Activated CD8-positive, alpha-beta T cell treated with anti-CD3 and anti-CD28 coated beads for 36 hours (primary cell): ENCODE measurements at places on chromosomes 13 and 19. TPM values are rescaled to one million over a fixed set of nuclear protein-coding genes. Genes with fewer than 3 reads are reported as not detected.

- DNase-seq = no peak
These were observed 145.9 kb downstream of the NUFIP1 start for GRCh38 chr13:44843403-44843802.

DNA sequence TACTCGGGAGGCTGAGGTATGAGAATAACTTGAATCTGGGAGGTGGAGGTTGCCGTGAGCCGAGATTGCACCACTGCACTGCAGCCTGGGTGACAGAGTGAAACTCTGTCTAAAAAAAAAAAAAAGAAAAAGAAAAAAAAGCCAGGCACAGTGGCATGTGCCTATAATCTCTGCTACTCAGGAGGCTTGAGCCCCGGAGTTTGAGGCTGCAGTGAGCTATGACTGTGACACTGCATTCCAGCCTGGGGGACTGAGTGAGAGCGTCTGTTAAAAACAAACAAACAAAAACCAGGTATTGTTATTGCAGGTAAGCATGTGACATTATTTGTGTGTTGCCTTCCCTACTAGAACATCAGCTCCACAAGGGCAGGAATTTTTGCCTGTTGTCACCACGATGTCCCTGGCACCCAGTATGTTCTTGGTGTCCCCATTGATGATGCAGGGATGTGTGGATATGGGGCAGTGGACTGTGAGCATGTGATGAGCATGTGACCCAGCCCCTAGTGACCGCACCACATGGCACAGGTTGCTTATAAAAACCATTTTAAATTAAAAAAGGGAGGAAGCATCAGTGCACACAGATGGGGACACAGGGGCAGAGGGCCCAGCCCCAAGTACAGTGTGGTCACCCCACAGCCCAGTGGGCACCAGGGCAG lies 1.6 kb upstream of the KANK2 start:
- no peak for DNase-seq

DNA sequence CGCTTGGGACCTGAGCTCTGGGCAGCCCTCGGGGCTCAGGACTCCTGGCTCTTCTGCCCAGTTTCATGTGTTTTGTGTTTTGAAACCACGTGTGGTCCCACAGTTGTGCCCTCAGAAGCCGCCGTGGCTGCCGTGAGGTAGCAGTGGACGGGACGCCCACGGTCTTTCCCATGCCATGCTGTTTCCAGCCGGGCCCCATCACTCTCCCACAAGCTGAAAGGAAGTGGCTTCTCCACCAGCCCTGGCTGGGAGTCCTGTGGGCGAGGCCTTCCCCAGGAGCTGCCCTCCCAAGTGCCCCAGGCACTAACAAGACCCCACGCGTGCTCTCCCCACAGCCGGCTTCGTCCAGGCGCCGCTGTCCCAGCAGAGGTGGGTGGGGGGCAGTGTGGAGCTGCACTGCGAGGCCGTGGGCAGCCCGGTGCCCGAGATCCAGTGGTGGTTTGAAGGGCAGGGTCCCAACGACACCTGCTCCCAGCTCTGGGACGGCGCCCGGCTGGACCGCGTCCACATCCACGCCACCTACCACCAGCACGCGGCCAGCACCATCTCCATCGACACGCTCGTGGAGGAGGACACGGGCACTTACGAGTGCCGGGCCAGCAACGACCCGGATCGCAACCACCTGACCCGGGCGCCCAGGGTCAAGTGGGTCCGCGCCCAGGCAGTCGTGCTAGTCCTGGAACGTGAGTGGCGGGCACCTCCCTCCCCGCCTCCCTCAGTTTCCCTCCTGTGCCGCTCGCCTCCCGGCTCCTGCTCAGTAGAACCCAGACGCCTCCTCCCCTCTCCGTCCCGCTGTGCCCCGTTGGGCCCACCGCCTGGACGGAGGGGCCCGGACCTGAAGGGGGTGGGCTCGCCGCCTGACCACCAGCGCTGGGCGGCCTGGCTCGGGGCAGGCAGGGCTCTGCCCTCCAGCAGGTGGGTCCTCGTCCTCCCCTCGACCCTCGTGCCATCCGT lies 5.3 kb downstream of the BSG start:
- DNase-seq = no peak

DNA sequence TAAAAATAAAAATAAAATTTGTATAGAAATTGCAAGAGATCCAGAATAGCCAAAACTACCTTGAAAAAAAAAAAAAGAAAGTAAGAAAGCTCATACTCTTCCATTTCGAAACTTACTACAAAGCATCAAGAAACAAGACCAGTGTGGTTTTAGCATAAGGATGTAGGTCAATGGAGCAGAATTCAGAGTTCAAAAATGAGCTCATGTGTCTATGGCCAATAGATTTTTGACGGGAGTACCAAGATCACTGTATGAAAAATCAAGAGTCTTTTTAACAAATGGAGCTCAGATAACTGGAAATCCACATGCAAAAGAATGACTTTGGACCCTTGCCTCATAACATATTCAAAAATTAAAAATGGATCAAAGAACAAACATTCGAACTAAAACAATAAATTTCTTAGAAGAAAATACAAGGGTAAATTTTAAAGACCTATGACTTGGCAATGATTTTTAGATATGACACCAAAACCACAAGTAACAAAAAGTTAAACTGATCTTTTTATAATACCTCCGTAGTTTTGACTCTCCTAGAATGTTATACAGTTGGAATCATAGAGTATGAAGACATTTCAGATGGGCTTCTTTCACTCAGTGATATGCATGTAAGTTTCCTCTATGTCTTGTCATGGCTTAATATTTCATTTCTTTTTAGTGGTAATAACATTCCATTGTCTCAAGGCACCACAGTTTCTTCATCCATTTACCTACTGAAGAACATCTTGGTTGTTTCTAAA lies 43.2 kb downstream of the KLF12 start:
- DNase-seq = no peak

DNA sequence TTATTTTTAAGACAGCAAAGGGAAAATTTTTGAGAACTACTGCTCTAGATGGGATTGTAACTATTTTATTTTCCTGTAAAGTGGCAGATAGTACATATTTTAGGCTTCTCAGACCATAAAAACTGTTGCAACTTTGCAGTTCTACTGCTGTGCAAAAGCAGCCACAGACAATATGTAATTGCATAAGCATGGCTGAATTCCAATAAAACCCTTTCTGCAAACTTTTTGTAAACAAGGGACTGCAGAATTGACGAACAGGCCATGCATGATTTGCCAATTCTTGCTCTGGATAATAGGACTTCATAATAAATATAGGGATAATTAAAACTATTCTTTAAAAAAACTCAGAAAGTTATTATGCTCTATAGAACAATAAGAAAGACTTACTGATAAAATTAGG lies 149.1 kb downstream of the SLITRK5 start:
- DNase-seq = no peak

DNA sequence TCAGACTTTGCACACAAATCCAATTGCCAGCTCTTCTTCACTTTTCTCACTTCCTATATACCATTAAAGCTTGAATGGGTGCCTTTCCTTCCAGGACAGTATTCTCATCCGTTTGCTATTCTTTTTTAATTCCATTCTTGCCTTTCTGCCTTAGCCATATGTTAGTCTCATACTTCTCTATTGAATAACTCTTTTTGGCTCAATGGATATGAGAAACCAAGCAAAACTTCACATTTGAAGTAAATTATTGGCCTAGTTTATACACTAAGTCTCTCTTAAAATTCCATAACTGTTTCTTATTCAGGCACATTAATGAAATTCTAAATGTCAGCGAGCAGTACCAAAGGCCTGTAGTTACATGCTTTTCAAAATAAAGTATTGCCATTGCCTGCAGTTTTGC lies 129.6 kb upstream of the FRY start:
- no peak for DNase-seq

- no peak for DNase-seq
These were observed 66.2 kb downstream of the GNG7 start for GRCh38 chr19:2636141-2636896.

DNA sequence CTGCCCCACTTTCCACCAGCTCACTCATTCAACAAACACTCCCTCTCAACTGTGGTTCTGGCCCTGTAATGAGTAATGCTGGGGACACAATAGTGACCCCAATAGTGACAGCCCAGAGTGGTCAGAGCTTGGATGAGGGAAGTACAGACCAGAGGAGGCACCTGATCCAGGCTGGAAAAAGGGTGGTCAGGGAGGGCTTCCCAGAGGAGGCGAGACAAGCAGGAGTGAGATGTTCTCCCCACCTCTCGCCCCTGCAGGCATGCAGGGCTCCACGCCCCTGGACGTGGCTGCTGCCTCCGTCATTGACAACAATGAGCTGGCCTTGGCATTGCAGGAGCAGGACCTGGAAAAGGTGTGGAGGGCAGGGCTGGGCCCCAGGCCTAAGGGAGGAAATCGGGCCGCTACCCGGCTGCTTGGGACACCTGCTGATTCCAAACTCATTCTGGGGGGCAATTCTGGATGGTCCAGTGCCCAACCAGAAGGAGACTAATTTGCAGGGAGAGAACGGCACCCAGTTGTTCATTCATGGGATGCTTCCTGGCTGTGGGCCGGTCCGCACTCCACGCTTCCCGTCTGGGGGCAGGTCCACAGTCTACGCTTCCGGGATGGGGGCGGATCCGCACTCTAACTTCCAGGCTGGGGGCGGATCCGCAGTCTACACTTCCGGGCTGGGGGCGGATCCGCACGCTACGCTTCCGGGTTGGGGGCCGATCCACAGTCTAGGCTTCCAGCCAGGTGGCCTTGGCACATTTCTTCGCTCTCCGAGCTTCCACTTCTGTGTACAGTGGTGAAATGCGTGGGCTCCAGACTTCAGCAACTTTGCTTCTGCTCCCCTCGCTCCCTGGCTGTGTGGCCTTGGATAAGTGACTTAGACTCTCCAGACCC lies 63.4 kb downstream of the RYR1 start:
- no peak for DNase-seq

- no peak for DNase-seq
These were observed 7.3 kb downstream of the CD209 start for GRCh38 chr19:7739801-7740681.

DNA sequence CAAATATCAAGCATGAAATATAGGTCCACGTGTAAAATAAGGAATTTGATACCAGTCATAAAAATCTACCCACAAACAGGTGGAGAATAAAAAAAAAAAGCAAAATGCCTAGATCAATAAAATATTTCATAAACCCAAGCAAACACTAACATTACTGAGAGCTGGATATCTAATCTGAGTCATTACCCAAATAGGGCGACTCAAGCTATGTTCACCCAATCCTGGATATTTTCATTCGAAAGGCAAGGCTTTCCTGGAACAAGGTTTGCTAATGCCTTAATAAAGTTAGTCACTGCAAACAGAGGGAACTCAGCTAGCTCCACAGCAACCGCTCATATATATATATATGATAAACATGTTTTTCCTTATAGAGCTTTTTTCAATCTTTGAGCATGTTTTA lies 33.5 kb upstream of the TM9SF2 start:
- DNase-seq = no peak

- no peak for DNase-seq
These were observed 609.8 kb upstream of the KLF12 start for GRCh38 chr13:74743992-74744391.

GRCh38 chr13:26406791-26407190 lies 150.7 kb upstream of the WASF3 start:
- no peak for DNase-seq

- no peak for DNase-seq
These were observed 4.5 kb downstream of the ADGRE1 start for GRCh38 chr19:6891761-6892385.

- DNase-seq = no peak
These were observed 597.7 kb downstream of the GPC6 start for GRCh38 chr13:93824286-93824685.

DNA sequence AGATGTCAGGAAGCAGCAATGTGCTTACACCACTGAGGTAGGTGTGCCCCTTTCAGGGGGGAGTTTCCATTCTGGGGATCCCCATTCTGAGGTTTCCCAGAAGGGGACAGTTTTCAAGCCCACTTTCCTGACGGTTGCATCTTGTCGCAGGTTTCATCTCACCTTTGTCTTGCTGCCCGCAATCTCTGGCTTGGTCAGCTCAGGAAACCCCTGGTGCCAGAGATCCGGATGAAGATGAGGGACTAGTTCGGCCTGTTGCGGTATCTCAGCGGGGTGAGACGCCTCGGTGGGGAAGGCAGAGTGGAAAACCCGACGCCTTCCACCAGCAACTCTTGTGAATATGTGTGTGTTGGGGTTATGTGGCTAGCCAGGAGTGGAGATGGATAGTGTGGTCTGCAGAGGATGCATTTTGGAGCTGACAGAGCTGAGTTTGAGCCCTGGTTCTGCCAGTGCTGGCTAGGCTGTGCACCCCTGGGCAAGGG lies 13.1 kb downstream of the TNFSF9 start:
- no peak for DNase-seq

- DNase-seq = no peak
These were observed 132.2 kb downstream of the FREM2 start for GRCh38 chr13:38819053-38819452.

GRCh38 chr13:88124142-88124541 lies 453.0 kb downstream of the SLITRK5 start:
- no peak for DNase-seq

GRCh38 chr19:31370216-31370615 lies 21.0 kb upstream of the TSHZ3 start:
- DNase-seq = no peak

DNA sequence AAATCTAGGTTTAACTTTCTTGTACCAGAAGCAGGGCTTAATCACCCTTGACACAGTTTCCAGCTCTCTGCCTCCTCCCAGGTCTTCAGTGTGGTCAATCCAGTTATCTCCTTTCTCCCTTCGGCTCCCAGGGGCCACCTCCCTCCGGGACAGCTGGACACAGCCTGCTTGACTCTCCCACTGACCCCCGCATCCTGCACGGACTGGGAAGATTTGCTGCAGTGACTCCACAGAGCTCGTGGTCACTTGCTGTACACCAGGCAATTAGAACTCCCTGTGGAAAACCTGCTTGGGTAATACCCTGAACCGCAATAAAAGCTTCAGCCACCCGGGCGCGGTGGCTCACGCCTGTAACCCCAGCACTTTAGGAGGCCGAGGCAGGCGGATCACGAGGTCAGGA lies 116.5 kb downstream of the NUFIP1 start:
- DNase-seq = no peak

DNA sequence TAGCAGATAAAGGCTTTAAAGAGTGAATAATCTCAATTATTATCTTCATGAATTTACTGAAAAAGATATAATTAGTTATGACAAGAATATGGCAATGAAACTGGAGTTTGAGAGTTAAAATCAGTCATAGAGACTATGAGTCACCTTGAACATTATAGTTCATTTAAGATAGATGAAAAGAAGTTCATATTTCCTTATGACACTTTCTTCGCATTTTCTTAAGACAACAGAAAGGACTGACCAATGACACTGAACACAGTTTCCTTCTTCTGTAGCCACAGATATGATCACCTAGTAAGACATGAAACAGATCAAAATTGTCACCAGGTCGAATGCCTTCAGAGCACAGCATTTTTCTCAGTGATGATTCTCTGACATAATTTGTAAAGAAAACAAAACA lies 202.1 kb downstream of the KLF12 start:
- no peak for DNase-seq

The SOX21 gene
- total RNA-seq = not detected

The CYP4F22 gene
- total RNA-seq = 1.7 TPM

The C13orf42 gene
- not detected for total RNA-seq

The DENND1C gene
- 58.2 TPM for total RNA-seq

The S1PR5 gene
- total RNA-seq = 0.81 TPM

The CASP14 gene
- total RNA-seq = not detected
